Large intestine (tissue), 12 donors: ENCODE measurements at places on chromosomes 11 and 22.
A peak's percentile ranks its signal among the peaks of the same experiment; 100 is the strongest.

DNA sequence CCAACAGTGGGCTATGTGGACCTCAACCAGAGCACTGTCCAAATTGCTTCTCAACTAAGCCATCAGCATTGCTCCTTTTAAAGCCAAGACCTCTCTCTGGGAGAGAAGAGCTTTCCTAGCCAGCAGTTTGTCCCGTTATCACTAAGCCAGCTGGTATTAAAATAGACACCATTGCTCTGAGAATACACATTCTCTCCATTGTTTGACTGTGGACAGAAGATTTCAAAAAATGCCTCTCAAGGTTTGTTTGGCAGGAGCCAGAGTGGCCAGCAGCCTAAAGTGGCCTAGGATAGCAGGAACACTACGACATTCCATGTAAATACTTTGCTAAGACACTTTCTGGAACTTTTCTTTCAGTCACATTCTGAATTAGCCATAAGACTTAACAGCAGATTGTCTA is 41.3 kb downstream of the EIF4ENIF1 start:
- DNase-seq, result no peak

DNA sequence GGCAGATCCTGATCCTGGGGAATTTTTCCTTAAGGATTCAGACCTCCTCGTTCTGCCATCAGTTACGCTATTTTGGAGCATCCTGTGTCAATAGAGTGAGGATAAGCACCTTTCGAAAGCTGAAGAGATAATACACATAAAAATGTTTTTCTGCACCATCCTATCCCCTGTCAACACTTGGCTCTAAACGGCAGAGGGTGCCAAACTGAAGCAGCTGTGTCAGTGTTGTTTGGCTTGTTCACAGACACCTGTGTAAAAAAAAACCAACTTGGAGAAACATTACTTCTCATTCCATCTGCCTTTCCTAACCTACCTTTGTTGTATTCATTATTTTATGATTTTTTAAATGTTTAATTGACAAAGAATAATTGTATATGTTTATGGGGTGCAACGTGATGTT is 417.0 kb upstream of the DDI1 start:
- no peak for DNase-seq

GRCh38 chr11:82176945-82177344 is 556.7 kb downstream of the FAM181B start:
- DNase-seq, result no peak

GRCh38 chr22:43438666-43439347 is 27.0 kb downstream of the MPPED1 start:
- no peak for DNase-seq

DNA sequence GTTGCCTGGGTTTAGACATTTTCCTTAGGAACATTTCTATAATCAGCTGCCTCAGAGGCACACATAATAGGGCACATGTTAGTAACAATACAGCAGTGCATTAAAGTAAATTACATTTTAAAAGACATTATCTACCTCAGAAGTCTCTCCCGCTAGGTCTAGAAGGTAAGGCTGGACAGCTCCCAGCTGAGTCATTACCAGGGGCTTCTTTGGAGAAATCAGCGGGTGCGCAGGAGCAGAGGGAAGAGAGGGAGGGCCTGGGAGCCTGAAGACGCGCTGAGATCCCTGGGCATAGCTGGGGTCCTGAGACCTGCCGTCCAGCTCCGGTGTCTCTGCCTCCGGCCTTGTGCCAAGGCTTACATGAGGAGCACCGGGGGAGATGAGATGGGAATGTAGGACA is 67.7 kb downstream of the TMPRSS5 start:
- DNase-seq, result no peak

DNA sequence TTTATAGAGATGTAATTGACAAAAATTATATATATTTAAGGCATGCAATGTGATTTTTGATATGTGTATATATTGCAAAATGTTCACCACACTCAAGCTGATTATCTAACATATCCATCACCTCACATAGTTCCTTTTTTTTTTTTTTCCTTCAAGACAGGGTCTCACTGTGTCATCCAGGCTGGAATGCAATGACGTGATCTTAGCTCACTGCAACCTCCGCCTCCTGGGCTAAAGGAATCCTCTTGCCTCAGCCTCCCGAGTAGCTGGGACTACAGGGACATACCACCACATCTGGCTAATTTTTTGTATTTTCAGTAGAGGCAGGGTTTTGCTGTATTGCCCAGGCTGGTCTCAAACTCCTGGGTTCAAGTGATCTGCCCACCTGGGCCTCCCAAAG is 65.1 kb upstream of the SLC35C1 start:
- DNase-seq, result no peak

DNA sequence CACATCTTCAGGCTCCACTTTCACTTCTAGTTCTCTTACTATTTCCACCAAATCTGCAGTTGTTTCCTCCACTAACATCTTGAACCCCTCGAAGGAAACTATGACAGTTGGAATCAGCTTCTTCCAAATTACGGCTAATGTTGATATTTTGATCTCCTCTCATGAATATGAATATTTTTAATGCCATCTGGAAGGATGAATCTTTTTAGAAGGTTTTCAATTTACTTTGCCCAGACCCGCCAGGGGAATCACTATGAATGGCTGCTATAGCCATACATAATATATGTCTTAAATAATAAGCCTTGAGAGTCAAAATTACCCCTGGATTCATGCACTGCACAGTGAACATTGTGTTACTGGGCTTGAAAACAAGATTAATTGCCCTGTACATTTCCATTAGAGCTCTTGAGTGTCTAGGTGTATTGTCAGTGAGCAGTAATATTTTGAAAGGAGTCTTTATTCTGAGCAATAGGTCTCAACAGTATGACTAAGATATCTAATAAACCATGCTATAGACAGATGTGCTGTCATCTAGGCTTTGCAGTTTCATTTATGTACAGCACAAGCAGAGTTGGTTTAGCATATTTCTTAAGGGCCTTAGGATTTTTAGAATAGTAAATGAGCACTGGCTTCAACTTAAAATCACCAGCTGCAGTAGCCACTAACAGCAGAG is 48.3 kb upstream of the LRRC55 start:
- DNase-seq, result no peak

DNA sequence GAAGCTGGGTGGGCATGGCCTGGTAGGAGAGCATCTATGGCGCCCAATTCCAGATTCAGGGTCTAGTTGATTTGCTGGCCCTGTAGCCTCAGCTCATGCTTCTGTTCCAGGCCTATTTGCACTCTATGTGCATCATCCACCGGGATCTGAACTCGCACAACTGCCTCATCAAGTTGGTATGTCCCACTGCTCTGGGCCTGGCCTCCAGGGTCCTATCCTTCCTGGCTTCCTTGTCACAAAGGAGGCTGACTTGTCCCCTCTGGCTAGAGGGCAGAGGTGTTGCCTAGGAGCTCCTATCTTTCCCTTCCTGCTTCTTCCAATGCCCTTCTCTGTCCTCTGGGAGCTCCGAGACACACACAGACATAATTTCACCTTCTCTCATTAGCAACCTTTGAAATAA is 21.3 kb downstream of the PIK3IP1 start:
- no peak for DNase-seq

GRCh38 chr11:88515002-88515401 is 177.5 kb upstream of the CTSC start:
- no peak for DNase-seq

- DNase-seq, result no peak
Observed at GRCh38 chr11:44561275-44561805, 4.1 kb upstream of the CD82 start.

- peak; percentile 45 for DNase-seq
Observed at GRCh38 chr11:61917334-61918109, at the start of gene RAB3IL1. Gene RAB3IL1, minus strand, starts transcription at chr11:61917566. Its CDS starts 199 bp downstream, at chr11:61917367.
